Stimulated activated CD4-positive, alpha-beta T cell treated with anti-CD3 and anti-CD28 coated beads, Interleukin-2, amount 100 ng/mL, for 4 hours (primary cell): ENCODE measurements at places on chromosomes 6 and 20.

GRCh38 chr6:134345789-134346188 lies 27.9 kb upstream of the SGK1 start:
- no peak for DNase-seq

DNA sequence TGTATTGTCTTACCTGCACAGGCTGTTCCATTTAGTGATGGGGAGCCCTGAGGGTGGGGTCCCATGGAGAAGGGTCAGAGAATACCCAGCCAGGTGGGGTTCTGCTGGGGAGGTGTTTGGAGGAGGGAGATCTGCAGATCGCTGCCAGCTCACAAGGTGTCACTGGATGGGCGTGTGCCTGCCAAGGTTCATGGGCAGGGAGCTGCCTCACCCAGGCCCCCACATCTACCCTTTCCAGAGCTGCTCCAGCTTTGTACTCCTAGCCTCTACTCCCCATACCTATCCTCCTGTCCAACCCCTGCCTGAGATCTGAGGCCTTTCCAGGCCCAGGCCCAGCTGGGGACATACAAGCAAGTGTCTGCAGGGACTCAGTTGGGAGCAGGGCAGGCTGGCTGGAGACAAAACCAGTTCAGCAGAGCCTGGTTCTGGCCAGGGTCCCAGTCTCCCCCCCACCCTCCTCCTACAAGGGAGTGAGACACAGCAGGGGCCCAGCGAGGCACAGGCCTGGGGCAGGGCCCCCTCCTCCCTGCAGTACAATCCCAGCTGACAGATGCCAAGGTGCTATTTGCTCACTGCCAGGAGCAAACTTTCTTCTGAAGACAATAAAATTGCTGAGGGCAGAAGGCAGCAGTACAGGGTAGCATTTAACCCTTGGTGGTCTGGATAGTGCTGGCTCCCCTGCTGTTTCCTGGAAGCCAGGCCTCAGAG lies 19.7 kb downstream of the SPDEF start:
- DNase-seq, result no peak

DNA sequence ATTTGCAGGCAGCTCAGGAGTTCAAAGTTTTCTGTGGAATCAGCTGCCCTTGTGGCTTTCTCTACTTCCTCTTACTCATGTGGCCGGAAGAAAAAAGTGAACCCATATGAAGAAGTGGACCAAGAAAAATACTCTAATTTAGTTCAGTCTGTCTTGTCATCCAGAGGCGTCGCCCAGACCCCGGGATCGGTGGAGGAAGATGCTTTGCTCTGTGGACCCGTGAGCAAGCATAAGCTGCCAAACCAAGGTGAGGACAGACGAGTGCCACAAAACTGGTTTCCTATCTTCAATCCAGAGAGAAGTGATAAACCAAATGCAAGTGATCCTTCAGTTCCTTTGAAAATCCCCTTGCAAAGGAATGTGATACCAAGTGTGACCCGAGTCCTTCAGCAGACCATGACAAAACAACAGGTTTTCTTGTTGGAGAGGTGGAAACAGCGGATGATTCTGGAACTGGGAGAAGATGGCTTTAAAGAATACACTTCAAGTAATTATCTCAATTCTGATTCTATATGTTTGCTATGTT lies 1.1 kb downstream of the MGME1 start:
- no peak for DNase-seq

DNA sequence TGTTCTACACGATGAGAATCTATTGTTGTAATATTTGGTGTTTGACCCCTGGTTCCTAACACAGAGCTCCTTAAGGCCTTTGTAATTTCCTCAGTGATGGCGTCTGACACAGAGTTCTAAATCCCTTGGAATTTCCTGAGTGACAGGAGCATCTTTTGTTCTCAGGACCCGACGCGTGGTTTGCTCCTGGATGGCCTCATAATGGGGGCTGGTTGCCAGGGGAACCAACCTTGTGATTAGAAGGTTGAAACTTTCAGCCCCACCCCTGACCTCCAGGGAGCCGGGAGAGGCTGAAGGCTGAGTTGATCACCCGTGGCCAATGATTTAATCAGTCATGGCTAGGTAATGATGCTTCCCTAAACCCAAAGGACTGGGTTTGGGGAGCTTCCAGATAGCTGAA lies 20.5 kb upstream of the ZNF133 start:
- DNase-seq, result no peak

DNA sequence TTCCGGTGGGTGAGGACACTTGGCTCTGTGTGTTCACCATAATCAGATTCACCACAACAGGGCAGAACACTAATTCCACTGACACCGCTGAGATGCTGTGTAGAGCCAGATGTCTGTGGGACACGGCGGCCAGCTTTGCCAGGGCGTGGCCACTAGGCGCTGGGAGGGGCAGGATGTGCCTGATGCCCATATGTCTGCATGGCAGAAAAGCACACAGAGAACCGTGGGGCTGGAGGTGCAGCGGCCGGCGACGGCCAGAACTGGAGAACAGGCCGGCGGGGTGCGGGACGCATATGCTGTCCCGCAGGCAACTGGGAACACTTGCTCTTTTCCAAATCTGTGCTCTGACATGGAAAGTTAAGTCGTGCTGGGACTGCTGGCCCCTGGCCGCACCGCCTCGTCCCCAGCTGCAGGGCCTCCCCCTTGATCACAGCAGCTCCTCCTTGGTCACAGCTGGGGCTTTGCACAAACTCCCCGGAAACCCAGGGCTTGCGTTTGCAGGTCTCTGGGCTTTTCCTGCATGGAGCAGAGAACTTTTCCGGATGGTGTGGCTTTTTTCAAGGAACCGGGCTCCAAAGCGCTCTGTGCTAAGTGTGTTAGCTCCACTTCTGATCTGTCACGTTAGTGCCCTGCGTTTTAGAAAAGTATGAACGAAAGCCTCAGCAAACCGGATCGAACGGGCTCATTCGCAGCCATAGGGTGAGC lies 31.1 kb downstream of the NTSR1 start:
- DNase-seq, result no peak

DNA sequence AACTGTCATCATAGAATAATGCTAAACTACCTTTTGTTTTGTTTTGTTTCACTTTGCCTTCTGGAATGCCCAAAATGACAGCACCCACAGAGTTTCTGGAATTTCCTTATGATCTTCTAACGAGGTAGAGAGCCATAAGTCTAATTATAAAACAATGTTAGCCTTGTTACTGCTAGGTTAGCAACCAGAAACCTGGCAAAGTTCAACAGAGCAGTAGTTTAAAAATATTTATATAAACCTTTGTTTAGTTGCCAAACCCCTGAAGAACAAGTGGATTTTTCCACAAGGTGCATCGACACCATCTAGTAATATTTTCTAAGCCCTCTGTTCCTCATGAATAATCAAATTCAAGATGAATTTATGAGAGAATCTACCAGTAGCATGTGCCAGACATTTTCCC lies 27.6 kb upstream of the IPCEF1 start:
- DNase-seq, result no peak
